Activated naive CD8-positive, alpha-beta T cell treated with anti-CD3 and anti-CD28 coated beads, Interleukin-2, amount 50 U/mL, for 24 hours (primary cell): ENCODE measurements at places on chromosomes 16 and 17.
A peak's percentile ranks its signal among the peaks of the same experiment; 100 is the strongest.

DNA sequence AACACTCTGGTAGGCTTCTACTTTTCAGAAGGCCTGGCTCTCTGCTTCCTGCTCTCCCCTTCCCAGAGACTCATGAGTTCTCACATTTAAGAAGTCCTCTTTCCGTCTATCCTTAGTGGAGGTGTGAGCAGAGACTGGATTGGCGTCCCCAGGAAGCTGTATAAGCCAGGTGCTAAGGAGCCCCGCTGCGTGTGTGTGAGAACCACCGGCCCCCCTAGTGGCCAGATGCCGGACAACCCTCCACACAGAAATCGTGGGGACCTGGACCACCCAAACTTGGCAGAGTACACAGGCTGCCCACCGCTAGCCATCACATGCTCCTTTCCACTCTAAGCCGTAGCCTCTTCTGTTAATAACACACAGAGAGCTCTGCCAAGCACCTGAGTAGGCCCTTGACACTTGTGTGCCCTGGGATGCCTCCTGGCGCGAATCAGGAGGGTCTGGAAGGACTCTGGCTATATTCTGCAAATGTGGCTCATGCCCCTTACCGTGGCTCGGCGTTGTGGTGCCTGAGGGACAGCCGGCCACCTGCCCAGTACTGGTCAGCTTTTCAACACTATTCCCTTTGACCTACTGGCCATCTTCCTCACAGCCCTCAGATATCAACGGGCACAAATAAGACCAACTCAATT, 13.9 kb downstream of the CYB5D2 start:
- DNase-seq = no peak

DNA sequence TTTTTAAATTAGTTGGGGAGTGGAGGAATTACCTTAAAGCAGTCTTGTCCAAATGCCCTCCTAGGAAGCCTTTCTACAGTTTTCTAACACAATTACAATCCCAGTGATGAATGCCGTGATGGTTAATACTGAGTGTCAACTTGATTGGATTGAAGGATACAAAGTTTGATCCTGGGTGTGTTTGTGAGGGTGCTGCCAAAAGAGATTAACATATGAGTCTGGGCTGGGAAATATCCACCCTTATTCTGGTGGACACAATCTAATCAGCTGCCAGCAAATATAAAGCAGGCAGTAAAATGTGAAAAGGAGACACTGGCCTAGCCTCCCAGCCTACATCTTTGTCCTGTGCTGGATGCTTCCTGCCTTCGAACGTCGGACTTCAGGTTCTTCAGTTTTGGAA, 12.2 kb downstream of the ORC6 start:
- no peak for DNase-seq

DNA sequence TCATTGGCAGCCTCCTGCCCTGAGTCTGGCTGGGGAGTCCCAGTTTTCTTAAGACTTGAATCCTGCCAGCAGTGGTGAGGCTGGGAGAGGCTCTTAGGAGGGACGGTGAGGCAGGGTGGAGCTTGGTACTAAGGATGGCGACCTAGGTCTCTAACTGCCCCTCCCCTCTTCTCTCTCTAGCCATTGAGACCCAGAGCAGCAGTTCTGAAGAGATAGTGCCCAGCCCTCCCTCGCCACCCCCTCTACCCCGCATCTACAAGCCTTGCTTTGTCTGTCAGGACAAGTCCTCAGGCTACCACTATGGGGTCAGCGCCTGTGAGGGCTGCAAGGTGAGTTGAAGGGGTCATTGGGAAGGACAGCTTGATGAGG, 16.4 kb downstream of the GJD3 start:
- DNase-seq = no peak

- DNase-seq = no peak
Measured at GRCh38 chr17:39222866-39223834, 2.6 kb downstream of the STAC2 start.

- DNase-seq = no peak
Measured at GRCh38 chr16:54071514-54071913, 215.1 kb downstream of the IRX3 start.

DNA sequence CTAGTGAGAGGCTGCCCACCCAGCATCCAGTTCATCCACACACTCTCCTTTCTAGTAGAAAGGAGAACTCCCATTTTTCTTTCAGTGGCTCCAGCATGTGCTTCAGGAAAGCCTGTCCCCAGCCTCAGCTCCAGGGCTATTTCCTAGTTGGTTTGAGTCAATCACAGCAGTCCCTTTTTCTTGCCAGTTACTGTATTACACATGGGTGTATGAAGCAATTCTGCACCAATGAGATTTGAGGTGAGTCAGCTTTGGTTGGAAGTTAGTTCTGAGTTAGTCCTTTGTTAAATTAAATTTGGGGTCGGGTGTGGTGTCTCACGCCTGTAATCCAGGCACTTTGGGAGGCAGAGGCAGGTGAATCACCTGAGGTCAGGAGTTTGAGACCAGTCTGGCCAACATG, 24.8 kb downstream of the RAD51D start:
- DNase-seq = no peak

- DNase-seq = no peak
Measured at GRCh38 chr16:15502041-15502725, 67.8 kb downstream of the BMERB1 start.

DNA sequence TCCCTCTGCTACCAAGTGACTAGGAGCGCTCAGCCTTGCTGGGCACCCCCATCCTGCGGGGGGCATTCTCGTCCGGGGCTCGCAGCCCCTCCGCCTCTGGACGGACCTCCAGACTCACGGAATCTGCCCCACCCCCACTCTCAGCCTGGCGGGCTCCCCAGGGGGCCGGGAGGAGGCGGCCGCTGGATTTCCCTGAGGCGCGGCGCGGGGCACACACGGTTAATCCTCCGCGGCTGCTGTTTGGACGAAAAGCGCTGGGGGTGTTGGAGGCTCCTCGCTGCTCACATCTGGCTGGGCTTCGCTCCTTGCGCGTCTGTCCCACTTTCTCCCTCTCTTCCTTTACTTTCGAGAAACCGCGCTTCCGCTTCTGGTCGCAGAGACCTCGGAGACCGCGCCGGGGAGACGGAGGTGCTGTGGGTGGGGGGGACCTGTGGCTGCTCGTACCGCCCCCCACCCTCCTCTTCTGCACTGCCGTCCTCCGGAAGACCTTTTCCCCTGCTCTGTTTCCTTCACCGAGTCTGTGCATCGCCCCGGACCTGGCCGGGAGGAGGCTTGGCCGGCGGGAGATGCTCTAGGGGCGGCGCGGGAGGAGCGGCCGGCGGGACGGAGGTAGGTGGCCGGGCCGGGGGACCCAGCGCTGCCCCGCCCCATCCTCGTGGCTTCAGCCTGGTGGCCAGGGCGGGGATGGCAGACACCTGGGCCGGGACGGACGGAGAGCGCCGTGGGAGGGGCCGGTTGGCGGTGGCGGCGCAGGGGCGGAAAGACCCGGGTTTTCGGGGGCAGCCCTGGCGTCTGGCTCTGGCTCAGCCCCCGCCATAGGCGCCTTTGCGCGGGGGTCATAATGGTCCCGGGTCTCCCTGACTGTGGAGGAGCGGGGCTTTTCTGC, at the start of gene C1QTNF1:
C1QTNF1 (plus strand) TSS at position 284 of the 886 bp plus-strand sequence. CDS start 19,800 bp downstream, outside the sequence.
- DNase-seq = peak; percentile 40

- DNase-seq = no peak
Measured at GRCh38 chr17:73126716-73127473, 34.4 kb upstream of the SLC39A11 start.

GRCh38 chr16:25141648-25142047, 30.1 kb downstream of the LCMT1 start:
- DNase-seq = no peak
